Right lung (tissue), 10 donors: ENCODE measurements at places on chromosomes 2 and 18. TPM values are rescaled to one million over a fixed set of nuclear protein-coding genes. Genes with fewer than 3 reads are reported as not detected.

DNA sequence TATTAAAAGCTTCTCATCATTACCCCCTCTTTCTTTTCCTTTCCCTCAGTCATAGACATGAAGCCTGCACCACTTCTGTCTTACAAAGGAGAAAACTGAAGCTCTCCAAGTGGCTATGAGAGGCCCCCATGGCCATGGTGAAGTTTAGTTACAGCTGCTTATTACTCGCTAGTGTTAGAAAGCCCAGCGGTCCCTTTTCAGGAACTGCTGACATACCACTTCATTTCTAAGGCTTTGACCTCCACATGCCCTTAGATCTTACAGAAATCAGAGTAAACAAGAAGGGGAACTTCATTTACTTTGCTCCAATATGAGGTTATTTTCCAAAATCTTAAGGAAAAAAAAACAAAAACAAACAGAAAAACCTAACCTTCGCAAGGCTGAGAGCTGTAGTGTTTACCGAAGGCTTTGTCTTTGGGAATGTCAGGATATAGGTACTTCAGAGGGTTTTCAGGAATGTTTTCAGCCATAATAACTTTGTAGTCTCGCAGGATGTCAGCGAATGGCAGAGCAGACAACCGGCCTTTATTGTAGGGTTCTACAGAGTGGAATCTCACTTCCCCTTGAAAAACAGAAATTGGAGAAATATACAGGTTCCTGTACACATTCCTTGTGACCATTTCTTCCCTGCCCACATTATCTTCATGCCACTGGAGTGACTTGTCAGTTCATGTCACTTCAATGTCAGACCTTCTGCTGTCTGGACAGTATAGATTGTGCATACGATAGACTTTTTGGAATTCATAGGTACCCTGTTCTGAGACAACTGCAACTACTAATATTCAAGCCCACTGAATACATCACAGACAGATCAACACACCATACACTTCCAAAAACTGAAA, 18.8 kb upstream of the STAT1 start:
- no peak for DNase-seq

GRCh38 chr18:28342231-28342630, 165.3 kb upstream of the CDH2 start:
- DNase-seq = no peak

DNA sequence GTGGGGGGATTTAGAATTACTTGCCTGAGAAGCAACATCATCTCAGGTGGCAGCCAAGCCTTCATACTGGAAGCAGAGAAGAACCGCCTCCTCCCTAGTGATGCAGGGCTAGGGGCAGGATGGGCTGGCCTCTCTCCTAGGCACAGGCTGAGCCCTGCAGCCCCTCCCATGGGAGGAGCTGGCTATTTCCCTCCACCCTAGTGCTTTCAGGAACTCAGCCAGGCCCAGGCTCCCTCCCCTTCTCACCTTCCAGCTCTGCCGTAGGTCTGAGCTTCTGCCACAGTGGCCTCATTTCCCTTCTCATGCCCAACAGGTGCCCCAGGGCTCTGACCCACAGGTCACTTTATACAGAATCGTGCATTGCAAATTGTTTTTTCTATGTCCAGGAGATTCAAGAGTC, 31.0 kb downstream of the CENPA start:
- DNase-seq = no peak

GRCh38 chr2:1572638-1573037, 159.4 kb downstream of the TPO start:
- DNase-seq = no peak

- no peak for DNase-seq
Measured at GRCh38 chr2:82428251-82428650, 2030.8 kb downstream of the SUCLG1 start.

DNA sequence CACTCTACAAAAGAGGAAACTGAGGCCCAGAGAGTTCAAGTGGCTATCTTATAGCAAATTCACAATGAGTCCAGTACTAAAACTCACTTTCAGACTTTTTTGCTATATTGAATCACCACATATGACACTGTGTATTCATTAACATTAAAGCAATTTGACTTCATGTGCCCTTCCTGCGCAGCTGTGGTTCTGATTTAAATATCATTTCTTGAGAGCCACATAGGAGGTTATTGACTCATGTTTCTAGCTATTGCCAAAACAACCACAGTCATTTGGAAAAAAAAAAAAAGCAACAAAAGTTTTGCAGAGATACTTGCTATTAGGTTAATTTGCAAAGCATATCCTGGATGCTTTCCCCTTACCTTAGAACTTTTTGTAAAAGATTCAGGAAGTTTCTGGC, 341.2 kb downstream of the PIK3C3 start:
- no peak for DNase-seq

GRCh38 chr2:55932843-55933242, 9.3 kb upstream of the EFEMP1 start:
- DNase-seq = no peak

DNA sequence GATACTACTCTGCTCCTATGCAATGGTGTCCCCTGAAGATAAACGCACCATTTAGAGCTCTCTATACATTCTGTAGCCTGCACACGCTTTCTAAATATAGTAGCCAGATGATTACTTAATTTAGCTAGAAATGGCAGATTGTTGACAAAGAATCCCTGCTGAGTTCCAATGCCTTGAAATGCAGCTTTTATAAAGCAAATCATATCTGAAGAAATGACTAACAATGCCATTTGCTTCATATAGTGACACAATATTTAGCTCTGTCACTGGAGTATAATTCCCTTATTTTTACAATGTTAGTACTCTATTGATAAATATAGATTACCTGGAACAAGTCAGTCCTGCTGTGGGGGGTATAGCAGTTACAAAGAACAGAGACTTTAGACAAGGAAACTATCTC, 166.2 kb downstream of the CDCA7 start:
- DNase-seq = no peak

- no peak for DNase-seq
Measured at GRCh38 chr18:70295192-70296188, 6.6 kb downstream of the SOCS6 start.

- no peak for DNase-seq
Measured at GRCh38 chr18:60090170-60090569, 190.4 kb downstream of the PMAIP1 start.

- DNase-seq = no peak
Measured at GRCh38 chr18:6718267-6718666, 11.2 kb upstream of the ARHGAP28 start.

DNA sequence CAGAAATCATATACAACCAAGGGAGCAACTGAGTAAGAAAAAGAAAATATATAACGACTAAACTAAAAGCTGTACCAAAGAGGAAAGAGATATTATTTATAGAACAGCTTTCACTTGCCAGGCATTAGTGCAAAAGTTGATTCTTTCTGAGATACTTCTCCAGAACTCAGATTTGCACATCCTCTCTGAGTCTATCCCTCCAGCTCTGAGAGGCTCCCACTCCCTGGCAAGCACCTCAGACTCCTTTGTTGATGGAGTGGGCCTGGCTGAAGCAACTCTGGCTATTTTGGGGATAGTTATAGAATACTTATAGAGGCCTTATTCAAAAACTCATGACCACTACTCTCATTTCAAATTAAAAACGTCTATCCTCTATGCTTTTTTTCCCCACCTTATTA, 501.6 kb upstream of the TNP1 start:
- DNase-seq = no peak

DNA sequence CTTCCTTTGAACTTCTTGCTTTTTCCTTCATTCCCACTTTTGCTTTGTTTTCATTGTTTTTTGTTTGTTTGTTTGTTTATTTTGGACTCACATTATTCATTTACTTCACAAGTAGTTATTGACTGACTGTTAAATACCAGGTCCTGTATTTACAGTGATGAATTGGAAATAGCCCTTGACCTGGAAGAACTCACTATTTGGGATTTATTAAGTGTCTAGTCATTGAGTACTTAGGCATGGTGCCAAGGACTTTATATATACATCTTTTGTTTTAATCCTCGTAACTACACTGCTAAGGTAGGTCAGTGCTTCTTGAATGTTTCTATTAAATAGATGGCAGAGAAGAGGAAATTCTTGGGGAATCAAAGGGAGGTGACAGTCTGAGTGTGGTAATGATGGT, 11.1 kb downstream of the SPOPL start:
- DNase-seq = no peak

- DNase-seq = no peak
Measured at GRCh38 chr2:127153691-127154158, 46.8 kb upstream of the BIN1 start.

GRCh38 chr18:45163871-45164270, 451.4 kb upstream of the SLC14A2 start:
- DNase-seq = no peak

DNA sequence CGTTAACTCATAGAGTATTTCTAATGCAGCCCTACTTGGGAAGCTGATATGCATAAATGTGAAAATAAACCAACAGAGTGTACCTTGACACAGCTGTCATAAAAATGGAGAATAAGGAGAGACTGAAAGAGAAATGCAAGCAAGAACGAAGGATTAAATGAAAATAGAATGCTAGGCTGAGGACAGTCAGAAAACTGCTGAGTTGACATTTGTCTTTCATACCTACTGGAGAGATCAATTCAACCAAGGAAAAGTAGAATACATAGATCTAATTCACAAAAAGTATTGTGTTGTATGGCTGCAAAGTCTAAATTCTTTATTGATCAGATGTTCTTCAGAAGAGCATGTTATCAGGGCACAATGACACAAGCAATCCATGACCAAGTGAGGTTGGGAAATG, 112.0 kb downstream of the EPHA4 start:
- no peak for DNase-seq

GRCh38 chr2:29238497-29238896, 123.3 kb downstream of the CLIP4 start:
- no peak for DNase-seq

- no peak for DNase-seq
Measured at GRCh38 chr2:207216457-207216856, 50.7 kb upstream of the KLF7 start.

- no peak for DNase-seq
Measured at GRCh38 chr18:46414863-46415262, 242.2 kb downstream of the LOXHD1 start.

- DNase-seq = no peak
Measured at GRCh38 chr2:232113821-232114220, 152.3 kb downstream of the DIS3L2 start.

DNA sequence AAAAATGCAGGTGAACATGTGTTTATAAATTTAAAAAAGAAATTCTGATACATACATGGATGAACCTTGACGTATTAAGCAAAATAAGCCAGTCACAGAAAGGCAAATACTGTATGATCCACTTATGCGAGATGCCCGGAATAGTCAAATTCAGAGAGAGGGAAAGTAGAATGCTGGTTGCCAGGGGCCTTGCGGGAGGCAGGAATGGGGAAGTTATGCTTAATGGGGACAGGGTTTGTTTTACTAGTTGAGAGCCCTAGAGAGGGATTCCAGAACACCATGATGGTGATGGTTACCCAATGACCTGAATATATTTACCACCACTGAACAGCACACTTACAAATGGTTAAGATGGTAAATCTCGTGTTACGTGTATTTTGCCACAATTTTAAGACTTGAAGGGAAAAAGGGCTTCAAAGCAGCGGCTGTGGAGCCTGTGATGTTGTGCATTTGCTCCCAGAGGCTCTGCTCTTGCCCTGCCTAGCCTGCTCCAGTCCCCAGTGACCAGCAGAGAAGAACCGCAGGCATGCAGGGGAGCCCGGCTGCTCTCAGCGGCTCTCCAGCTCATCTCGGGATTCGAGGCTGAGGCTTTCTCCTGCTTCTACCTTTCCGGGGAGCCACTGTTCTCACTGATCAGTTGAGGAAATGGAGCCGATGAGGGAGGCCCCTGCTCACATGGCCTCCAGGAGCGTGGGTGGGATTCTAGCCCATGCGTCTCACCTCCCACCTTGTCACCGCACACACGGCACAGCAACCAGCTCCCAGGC, 51.7 kb upstream of the TFCP2L1 start:
- DNase-seq = no peak

GRCh38 chr2:150063432-150063889, 424.0 kb downstream of the RND3 start:
- DNase-seq = no peak

GRCh38 chr2:141348481-141348880, 782.3 kb downstream of the LRP1B start:
- DNase-seq = no peak

GRCh38 chr18:26414901-26415440, 133.4 kb downstream of the KCTD1 start:
- no peak for DNase-seq

SPHKAP gene
- 1.4 TPM for polyA plus RNA-seq

KCNK3 gene
- 26.4 TPM for polyA plus RNA-seq

HSPE1 gene
- 134 TPM for polyA plus RNA-seq

SERPINB12 gene
- polyA plus RNA-seq = not detected

SLC9A2 gene
- polyA plus RNA-seq = 0.17 TPM

GPR75 gene
- polyA plus RNA-seq = 4.6 TPM

CHST9 gene
- polyA plus RNA-seq = 2.9 TPM

RBM45 gene
- polyA plus RNA-seq = 25.9 TPM

LRRC30 gene
- 0.29 TPM for polyA plus RNA-seq

KCTD18 gene
- 16.5 TPM for polyA plus RNA-seq

TUBB8B gene
- 1.2 TPM for polyA plus RNA-seq

KYNU gene
- polyA plus RNA-seq = 0.89 TPM

RNF125 gene
- polyA plus RNA-seq = 6.6 TPM

ANKRD30B gene
- polyA plus RNA-seq = not detected

MDH1B gene
- 7.7 TPM for polyA plus RNA-seq

PCARE gene
- not detected for polyA plus RNA-seq

CXCR1 gene
- polyA plus RNA-seq = not detected

IGFBP5 gene
- 102 TPM for polyA plus RNA-seq

RND3 gene
- 108 TPM for polyA plus RNA-seq

HOXD11 gene
- polyA plus RNA-seq = not detected
